ENCODE measurements at places on chromosomes 3 and 15. TPM values are rescaled to one million over a fixed set of nuclear protein-coding genes. Genes with fewer than 3 reads are reported as not detected.

DNA sequence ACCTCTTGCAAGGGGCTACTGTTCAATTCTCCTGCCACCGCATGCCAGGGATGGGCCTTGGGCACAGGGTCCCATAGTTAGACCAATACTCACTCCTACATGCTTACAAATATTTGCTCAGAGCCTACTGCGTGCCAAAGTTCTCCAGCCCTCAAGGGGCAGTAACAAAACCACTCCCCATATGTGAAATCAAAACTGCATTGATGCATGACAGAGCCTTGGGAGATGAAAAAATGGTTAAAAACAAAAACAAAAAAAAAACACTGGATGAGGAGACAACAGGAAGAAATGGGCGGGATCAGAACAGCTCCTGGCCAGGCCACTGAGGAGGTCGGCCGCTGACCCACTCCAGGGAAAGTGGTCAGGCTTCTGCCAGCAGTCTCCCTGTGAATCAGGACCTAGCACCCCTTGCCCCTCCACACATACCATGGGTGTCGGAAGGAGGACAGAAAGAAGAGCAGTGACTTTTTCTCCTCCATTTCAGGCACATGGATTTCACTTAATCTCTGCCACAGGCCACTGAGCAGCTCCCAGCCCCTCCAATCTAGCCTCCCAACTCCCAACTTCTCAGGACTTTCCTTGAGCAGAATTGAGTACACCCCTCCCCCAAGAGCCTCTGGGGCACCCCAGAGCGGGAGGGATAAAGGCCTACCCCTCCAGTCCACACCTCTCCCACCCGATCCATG, 2.8 kb downstream of the PLXNB1 start:
- H3K27me3 ChIP-seq = no peaks in the 10 kb centered on the region
- H3K36me3 ChIP-seq = no peaks in the 10 kb centered on the region
- no peak overlapping the region for H3K4me3 ChIP-seq
- no peak overlapping the region for H3K27ac ChIP-seq
- DNase-seq = no peak
- peaks cover 8% of the 10 kb centered on the region for H3K4me1 ChIP-seq

DNA sequence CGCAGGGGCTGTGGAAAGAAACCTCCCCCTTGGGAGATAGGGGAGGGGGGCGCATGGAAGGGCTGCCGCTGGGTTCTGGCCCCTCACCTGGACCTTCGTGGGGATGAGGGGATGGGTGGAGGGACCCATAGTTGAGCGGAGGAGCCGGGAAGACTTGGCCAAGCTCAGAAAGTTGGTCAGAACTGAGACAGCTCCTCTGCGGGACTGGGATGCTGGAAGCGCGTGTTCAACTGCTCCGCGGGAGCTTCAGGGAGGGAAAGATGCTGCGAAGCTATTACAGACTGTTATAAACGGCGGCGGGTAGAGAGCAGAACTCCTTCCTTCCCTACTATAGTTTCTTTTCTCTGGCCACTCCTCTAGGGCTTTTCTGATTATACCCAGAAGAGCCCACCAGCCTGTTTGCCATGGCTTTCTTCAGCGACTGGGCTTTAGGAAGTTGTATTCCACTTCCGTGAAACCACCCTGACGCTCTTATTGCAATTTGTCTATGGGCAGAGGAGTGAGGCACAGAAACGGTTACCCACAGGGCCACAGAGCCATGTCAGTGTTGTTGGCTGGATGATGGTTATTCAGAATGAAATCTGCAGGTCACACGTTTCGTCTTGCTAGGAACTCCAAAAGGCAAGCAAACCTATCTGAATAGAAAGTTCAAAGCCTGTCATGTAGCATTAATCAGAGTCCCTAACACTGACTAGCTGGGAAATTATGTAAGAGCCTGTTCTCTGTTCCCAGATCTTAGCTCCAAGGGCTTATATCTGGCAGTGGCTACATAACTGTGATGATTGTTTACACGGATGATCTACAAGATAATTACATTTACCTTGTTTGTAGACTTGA, 1.1 kb downstream of the SYNPR start:
- no peak overlapping the region for H3K27ac ChIP-seq
- no peak overlapping the region for H3K4me3 ChIP-seq
- no peaks in the 10 kb centered on the region for H3K36me3 ChIP-seq
- no peaks in the 10 kb centered on the region for H3K4me1 ChIP-seq
- H3K27me3 ChIP-seq = no peaks in the 10 kb centered on the region
- no peak for DNase-seq

DNA sequence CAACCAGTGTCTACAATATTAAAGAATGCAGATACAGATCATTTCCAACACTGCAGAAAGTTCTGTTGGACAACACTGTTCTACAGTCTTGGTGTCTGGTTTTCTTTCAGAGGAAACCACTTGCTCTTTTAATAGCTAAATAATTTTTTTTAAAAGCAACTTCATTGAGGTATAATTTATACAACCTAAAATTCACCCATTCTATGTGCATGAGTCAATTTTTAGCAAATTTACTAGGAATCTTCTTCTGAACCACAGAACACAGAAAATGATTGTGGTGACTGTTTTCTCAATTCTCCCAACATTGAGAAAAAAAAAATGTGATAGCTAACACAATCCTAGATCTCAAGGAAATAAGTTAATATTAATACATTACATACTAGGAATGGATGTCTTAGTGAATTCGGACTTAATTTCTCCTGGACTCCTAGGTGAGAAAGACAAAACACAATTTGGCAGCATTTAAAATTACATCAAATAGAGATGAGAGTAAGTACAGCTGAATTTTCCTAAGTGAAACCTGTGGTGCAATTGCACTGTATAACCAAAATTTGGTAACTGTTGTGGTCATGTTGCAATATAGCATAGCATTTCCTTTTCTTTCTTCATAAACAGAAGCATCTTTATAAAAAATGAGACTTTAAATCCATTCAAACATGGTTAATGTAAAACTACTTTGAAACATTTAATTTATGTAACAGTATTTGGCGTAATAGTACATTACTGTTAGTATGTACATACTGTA, 15.3 kb upstream of the PLCL2 start:
- no peaks in the 10 kb centered on the region for H3K27me3 ChIP-seq
- no peaks in the 10 kb centered on the region for H3K36me3 ChIP-seq
- no peak for DNase-seq
- H3K4me1 ChIP-seq = peaks cover 7% of the 10 kb centered on the region
- no peak overlapping the region for H3K27ac ChIP-seq

- H3K36me3 ChIP-seq = no peaks in the 10 kb centered on the region
- no peaks in the 10 kb centered on the region for H3K27me3 ChIP-seq
- no peaks in the 10 kb centered on the region for H3K4me1 ChIP-seq
- DNase-seq = no peak
- H3K4me3 ChIP-seq = no peak overlapping the region
Measured at GRCh38 chr3:167754049-167754448, 18.5 kb downstream of the SERPINI1 start.

- H3K4me3 ChIP-seq = no peak overlapping the region
- H3K4me1 ChIP-seq = no peaks in the 10 kb centered on the region
- no peaks in the 10 kb centered on the region for H3K36me3 ChIP-seq
- no peak overlapping the region for H3K27ac ChIP-seq
- H3K27me3 ChIP-seq = no peaks in the 10 kb centered on the region
- DNase-seq = no peak
Measured at GRCh38 chr15:89566181-89566580, 9.1 kb upstream of the TICRR start.

The ISY1 gene
- 27.6 TPM for total RNA-seq

The SOX2 gene
- total RNA-seq = not detected

GRCh38 chr15:54979964-54980363, 216.8 kb downstream of the RSL24D1 start:
- no peaks in the 10 kb centered on the region for H3K4me1 ChIP-seq
- H3K27me3 ChIP-seq = no peaks in the 10 kb centered on the region
- H3K4me3 ChIP-seq = no peak overlapping the region
- no peak overlapping the region for H3K27ac ChIP-seq
- no peaks in the 10 kb centered on the region for H3K36me3 ChIP-seq
- no peak for DNase-seq

The NTRK3 gene
- 0.13 TPM for total RNA-seq

The NOX5 gene
- not detected for total RNA-seq

- no peak overlapping the region for H3K27ac ChIP-seq
- no peak overlapping the region for H3K4me3 ChIP-seq
- DNase-seq = no peak
- no peaks in the 10 kb centered on the region for H3K36me3 ChIP-seq
- no peaks in the 10 kb centered on the region for H3K27me3 ChIP-seq
Measured at GRCh38 chr3:156259896-156260295, 139.5 kb downstream of the KCNAB1 start.

Measured in naive thymus-derived CD4-positive, alpha-beta T cell (primary cell).